ENCODE measurements at places on chromosomes 13 and 19.
A peak's percentile ranks its signal among the peaks of the same experiment; 100 is the strongest.

- DNase-seq = no peak
These were observed 58.1 kb upstream of the SCEL start for GRCh38 chr13:77477299-77477848.

- no peak for DNase-seq
These were observed 87.3 kb upstream of the RAP2A start for GRCh38 chr13:97346561-97347254.

- no peak for DNase-seq
These were observed 4.8 kb upstream of the CEACAM16 start for GRCh38 chr19:44694184-44694579.

DNA sequence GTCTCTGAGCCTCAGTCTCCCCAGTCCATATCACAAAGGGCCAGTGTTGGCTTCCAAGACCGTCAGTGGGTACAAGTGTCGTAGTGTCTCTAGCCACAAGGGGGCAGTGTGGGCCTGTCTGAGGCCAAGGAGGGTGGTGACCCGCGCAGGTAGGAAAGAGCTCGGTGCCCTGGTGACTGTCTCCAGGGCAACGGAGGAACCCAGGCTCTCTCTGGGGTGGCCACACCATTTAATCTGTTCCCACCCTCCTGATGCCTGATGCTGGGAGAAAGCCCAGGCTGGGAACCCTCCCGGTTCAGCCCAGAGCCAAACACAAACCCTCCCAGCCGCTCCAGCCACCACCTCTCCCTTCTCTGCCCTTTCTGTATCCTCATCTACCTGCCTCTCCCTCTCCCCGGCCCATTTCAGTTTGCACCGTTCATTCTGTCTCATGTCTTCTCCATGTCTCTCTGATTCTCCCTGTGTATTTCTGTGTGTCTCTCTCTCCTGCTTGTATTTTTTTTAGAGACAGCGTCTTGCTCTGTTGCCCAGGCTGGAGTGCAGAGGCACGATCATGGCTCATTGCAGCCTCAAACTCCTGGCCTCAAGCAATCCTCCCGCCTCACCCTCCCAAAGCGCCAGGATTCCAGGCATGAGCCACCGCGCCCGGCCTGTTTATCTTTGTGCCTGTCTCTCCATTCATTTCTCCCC, 17.5 kb upstream of the MEIS3 start:
- DNase-seq = peak; percentile 60

GRCh38 chr19:2627855-2628254, 74.6 kb downstream of the GNG7 start:
- no peak for DNase-seq

- peak; percentile 65 for DNase-seq
These were observed 25.7 kb downstream of the SLC8A2 start for GRCh38 chr19:47445937-47446402.

GRCh38 chr19:45866400-45867176, 2.5 kb downstream of the FOXA3 start:
- DNase-seq = no peak

GRCh38 chr19:29800100-29800825, 11.5 kb upstream of the CCNE1 start:
- no peak for DNase-seq

- DNase-seq = no peak
These were observed 9.7 kb upstream of the GPR18 start for GRCh38 chr13:99267927-99268326.

DNA sequence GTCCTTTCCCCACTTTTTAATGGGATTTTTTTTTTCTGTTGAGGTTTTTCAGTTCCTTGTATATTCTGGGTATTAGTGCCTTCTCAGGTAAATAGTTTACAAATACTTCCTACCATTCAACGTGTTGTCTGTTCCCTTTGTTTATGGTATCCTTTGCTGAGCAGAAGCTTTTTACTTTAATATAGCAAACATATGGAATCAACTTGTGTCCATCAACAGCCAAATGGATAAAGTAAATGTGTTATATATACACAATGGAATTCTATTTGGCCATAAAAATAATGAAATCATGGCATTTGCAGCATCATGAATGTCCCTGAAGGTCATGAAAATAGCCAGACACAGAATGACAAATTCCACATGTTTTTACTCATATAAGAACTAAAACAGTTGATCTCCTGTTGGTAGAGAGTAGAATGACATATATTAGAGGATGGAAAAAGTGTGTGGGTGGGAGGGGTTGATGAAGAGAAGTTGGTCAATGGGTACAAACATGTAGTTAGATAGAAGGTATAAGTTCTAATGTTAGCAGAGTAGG, 500.8 kb downstream of the SLITRK6 start:
- DNase-seq = no peak

DNA sequence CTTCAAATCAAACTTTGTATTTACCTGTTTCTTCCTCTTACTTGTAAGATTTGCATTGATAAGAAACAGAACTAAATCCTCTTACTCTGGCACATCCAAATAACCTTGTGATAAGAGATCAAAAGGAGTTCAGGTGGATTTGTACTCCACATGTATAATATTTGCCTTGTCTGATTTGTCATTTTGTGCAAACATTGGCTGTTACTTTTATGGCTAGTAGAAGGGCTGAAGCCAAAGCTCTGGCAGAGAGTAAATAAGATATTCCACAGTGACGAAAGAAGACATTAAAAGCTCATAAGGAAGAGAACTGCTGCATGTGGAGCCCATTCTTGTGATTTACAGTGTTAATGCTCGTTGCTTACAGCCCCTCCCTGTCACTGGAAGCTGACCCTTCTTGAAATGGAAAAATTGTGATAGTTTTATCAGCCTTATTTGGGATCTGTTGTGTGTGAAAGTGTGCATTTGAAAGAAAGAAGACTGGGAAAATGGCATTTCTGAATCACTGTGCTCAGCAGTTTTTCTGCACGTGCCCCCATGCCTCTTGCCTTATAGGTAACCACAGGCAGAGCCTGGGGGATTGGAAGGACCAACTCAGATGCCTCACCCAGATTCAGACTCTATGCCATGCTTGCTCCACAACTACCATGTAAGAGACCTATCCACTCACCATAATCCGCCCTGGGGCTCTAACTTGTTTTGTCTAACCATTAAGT, 68.2 kb downstream of the OXGR1 start:
- no peak for DNase-seq

DNA sequence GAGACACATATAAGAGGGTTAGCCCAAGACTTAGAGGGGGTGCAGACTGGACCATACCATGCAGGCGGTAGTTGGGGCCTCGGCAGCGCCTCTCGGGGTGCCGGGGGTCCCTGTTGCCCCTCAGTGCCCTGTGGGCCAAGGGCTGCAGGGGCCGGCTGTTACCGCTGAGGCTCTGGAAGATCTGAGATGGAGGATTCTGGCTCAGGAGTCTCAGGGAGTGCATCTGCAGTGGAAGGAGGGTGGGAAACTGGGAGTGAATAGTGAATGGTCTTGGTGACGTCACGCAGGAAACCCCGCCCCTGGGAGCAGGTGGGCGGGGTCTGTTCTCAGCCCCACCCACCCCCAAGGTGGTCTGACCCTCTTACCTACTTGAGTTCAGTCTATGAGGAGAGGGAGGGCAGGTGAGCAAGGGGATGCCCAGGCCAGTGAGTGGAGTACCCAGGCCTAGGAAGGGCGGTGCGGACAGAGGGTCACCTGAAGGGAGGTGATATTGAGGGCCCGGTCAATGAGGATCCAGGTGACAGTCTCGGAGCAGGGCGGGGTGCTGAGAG, 1.7 kb upstream of the DBP start:
- no peak for DNase-seq

- no peak for DNase-seq
These were observed 16.4 kb downstream of the ZNF574 start for GRCh38 chr19:42092350-42092749.

DNA sequence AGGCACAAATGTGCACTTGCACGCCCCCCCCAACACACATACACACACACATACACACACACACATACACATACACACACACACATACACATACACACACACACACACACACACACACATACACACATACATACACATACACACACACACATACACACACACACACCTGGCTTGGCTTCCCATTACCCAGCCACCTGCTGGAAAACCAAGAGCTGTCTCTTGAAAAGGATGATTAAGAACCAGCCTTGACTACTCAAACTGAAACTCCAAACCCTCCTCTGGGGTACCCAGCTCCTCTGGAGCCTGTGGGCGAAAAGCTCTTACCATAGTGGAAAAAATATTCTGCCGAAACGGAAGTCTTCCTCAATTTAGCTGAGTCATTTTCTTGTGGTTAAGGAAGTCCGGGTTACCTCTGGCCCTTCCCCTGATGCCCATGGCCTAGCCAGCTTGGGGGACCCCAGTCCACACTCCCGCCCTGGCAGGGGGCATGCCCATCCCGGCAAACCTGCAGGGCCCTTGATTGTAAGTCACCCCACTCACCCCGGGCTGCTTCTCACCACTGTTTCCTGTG, 21.9 kb downstream of the CEBPA start:
- DNase-seq = peak; percentile 91

- DNase-seq = no peak
These were observed 1.2 kb downstream of the ITPKC start for GRCh38 chr19:40717880-40718773.

DNA sequence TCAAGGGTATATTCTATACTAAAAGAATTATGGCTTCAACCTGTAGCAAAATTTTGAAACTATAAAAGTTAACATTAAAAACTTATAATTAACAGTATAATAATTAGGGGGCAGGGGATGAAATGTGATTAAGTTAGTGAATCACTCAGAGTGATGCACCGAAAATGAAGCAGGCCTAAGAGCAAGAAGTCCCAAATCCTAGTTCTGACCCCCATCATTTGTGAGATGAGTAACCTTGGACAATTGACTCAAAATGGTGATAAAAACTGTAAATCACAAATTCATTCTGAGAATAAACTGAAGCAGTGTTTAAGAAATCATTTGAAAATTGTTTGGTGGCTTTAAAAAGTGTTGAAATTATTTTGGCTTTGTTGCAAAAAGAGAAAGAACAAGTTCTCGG, 56.8 kb downstream of the KLF12 start:
- no peak for DNase-seq

DNA sequence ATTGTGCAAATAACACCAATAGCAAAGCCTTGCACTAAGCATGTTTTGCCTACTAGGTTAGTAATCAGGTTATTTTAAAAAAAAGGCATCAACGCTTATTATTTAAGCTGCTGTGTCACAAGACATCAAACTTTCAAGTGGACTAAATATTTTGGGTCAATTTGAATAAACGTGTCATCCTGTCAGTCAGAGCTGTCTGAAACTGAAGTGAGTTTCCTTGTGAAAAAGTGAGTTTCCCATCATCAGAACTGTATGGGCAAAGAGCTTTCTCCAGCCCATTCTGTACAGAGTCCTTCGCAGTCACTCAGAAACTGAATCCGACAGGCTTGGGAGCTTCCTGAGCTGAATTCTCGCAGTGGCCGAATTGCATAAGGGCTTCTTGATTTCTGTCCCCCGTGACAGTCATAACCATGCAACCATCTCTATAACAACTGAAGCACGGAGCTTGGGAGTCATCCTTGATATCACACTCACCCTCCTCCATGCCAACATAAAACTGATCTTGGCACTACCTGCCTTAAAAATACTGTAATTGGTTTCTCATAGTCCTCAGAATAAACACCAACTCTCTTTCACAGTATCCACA, 139.8 kb downstream of the MIPEP start:
- no peak for DNase-seq

- DNase-seq = no peak
These were observed 920 bp upstream of the TIMM13 start for GRCh38 chr19:2428321-2428690.

DNA sequence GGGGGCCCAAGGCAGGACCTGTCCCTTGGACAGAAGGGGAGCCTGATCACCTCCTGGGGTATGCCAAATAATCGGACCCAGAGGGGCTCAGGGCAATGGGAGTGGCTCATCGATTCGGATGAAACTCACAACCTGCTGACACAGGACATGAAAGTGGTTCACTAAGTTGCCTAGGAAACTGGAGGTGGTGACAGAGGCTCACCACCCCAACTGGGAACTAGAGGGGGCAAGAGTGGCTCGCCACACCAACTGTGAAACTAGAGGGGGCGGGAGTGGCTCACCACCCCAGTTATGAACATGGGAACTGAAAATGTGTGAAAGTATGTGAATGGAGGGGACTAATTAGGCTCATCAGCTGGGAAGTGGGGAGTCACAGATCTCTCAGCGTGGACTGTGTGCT, 46.3 kb upstream of the ZNF737 start:
- DNase-seq = no peak

DNA sequence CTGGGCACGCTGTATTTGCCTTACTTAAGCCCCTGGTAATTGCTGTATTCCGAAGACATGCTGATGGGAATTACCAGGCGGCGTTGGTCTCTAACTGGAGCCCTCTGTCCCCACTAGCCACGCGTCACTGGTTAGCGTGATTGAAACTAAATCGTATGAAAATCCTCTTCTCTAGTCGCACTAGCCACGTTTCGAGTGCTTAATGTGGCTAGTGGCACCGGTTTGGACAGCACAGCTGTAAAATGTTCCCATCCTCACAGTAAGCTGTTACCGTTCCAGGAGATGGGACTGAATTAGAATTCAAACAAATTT, 676 bp downstream of the BRCA2 start:
- DNase-seq = no peak

- no peak for DNase-seq
These were observed 48.3 kb downstream of the SLAIN1 start for GRCh38 chr13:77745784-77746183.

GRCh38 chr19:15418231-15418578, 583 bp downstream of the AKAP8L start:
- no peak for DNase-seq

DNA sequence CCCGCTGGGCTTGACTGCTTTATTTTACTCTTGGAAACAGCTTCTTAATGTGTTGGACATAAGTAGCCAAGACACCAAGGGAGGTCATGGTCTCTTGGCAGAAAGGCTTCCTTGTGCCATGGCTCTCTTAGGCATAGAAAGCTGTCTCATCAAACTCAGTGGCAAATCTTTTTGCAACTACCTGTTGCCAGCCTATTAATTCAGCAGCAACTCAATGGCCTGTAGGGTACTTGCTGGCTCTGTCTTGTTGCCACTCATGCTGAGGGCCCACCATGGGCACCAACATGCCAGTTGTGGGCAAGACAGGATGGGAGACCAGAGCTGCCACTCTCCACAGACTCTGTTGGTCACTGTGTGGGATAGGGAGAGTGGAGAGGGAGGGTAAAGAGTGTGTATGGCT, 1209.4 kb downstream of the UQCRFS1 start:
- no peak for DNase-seq

GRCh38 chr13:26474286-26474685, 83.2 kb upstream of the WASF3 start:
- no peak for DNase-seq

GRCh38 chr19:18225702-18226468, at the start of gene PDE4C:
Gene PDE4C, minus strand, starts transcription at chr19:18226438. Its CDS starts 23 bp downstream, at chr19:18226415.
- no peak for DNase-seq

- DNase-seq = no peak
These were observed 973.7 kb downstream of the UQCRFS1 start for GRCh38 chr19:28239270-28239669.

- DNase-seq = no peak
These were observed 4.0 kb upstream of the ZNF8 start for GRCh38 chr19:58274771-58275201.

DNA sequence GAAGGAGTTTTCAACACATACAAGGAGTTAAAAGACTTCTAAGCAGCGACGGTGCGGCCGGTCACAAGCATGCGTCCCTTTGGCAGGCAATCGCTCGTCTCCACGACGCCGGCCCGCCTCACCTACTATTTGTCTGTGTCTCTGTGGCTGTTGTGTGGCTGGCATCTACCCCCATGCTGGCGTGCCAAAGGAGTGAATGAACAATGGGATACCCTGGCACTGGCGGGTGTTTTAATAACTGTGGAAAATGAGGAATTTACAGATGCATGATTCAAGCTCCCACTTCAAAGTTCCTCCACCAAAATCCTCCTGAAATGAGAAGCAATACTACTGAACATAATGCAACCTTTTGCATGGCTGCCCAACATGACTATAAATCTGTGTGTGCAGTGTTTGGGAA, 176.6 kb downstream of the KLF5 start:
- DNase-seq = no peak

- DNase-seq = no peak
These were observed 56.9 kb downstream of the LACC1 start for GRCh38 chr13:43936647-43937046.

All from T-helper 2 cell (primary cell).